ENCODE measurements at places on chromosomes 1 and 21.

DNA sequence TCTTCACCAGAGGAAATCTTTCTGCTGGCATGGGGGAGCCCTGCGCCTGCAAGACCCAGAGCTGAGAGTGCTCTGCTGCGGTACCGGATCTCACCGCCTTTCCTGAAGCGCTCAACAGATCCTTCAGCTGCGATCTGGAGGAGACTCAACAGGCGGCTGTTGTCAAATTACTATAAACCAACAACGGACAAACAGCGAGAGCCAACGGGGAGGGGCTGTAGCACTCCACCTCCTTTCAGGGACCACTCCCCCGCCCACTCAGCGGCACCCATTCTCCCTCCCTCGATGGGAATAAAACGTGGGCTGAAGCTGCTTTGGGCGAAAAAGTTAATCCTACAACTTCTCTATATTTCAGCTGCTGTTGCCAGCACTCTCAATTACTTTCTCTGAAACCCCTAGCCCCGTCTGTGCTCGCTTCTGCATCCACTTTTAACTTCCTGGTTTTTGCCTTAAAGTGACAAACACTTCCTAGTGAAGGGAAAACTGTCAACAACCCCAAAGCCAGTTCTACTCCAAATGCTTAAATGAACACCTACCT, at the start of gene FMO5:
FMO5 (minus strand) TSS at position 147 of the 538 bp plus-strand sequence. CDS start 310 bp downstream, outside the sequence.
- peak; percentile 26 for DNase-seq

GRCh38 chr21:28074676-28075075, 918.0 kb downstream of the LTN1 start:
- DNase-seq: no peak

DNA sequence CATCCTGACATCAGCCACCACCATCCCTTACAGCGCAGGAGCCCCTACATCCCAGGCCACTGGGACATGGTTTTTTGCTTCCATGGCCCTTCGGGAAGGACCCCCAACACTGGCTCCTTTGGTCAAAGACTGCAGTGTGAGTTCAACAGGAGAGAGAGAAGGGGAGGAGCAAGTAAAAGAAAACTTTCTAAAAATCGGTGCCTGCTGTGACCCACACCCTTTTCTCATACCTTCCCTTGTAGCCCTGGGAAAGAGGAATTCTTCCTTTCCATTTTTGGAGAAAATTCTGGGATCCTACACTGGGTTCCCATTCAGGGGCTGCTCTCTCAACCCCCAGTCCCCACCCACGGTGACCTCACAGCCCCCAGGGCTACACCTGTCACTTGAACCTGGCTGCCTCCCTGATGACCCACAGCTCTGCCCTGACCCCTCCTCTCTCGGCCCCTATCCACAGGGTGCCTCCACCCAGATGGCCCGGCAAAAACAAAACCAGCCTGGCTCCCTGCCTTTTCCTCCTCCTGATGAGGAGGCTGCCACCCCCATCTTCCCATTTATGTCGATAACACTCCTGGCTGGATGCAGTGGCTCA, 7.6 kb downstream of the PADI4 start:
- no peak for DNase-seq

GRCh38 chr1:18178111-18178510, 70.5 kb downstream of the IGSF21 start:
- no peak for DNase-seq

DNA sequence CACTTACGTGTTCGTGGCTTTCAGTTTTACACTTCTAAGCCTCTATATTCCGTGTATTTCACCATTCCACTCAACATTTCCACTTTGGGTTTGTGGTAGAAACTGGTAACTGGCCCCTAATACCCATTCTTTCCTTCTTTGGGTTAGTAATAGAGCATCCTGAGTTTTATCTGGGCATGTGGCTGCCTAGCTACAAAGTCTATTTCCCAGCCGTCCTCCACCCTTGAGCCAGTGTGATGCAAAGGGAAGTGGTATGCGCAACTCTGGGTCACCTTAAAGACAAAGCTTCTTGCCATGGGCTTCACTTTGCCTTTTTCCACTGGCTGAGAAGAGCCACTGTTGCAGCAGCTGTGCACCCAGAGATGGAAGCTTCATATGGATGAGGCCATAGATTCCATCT, 73.9 kb downstream of the LAMC2 start:
- no peak for DNase-seq

GRCh38 chr1:221241157-221241556, 361.9 kb downstream of the HLX start:
- no peak for DNase-seq

DNA sequence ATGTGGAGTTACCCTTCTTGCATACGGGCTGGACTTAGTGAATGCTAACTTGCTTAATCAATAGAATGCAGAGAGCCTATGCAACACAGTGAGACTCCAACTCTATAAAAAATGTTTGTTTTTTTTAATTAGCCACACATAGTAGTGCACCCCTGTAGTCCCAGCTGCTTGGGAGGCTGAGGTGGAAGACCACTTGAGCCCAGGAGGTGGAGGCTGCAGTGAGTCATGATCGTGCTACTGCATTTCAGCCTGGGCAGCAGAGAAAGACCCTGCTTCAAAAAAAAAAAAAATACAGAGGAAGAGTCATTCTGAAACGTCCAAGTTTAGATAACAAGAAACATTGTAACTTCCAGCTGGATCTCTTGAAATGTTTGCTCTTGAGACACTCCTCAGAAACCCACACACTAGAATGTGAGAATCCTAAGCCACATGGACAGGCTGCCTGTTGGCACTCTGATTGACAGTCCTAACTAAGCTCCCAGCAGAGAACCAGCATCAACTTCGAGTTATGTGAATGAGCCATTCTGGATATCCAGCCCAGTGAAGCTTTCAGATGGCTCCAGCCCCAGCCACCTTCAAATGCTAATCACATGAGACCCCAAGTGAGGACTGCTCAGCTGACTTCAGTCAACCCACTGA, 20.0 kb upstream of the CAP1 start:
- DNase-seq: no peak

DNA sequence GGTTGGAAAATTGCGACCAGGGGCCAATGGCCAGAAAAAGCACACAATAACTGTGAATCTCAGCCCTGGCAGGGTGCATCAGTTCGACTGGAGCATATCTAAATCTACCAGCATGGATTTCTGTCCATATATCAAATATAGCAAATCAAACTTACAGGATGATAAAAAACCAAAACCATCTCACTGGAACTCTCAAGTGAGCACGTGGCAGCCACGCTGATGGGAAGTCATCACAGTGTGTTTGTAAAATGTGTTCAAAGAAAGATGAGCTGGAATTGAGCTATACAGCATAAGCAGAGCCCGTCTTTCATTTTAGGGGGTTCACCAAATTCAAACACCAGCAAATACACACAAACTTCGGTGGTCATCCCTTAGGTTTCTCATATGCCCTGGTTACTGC, 610.1 kb downstream of the AJAP1 start:
- DNase-seq: no peak

DNA sequence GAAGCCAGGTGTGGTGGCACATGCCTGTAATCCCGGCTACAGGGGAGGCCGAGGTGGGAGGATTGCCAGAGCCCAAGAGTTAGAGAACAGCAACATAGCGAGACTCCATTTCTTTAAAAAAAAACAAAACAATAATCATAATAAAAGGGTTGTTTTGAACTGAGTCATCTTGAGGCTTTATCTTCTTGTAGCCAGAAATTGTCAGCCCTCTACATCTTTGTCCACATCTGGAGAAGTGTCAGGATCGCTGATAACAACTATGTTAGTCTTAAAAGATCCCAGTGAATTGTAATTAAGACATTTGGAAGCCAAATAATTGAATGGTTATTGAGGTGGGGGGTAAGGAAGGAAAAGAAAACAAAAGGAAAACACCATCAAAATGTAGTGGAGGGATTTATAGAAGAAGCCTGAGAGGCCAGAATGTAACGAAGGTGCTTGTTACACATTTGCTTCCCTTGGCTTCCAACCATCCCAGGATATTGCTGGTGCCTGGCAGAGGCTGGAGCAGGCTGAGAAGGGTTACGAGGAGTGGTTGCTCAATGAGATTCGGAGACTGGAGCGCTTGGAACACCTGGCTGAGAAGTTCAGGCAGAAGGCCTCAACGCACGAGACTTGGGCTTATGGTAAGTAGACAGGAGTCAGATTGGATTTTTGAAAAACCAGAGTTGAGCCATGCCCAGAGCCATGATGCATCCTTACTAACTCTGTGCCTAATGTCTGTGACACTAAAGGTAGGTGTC, 52.5 kb upstream of the MTR start:
- DNase-seq: no peak

GRCh38 chr1:17639703-17640340, 100.3 kb downstream of the ARHGEF10L start:
- DNase-seq: no peak

DNA sequence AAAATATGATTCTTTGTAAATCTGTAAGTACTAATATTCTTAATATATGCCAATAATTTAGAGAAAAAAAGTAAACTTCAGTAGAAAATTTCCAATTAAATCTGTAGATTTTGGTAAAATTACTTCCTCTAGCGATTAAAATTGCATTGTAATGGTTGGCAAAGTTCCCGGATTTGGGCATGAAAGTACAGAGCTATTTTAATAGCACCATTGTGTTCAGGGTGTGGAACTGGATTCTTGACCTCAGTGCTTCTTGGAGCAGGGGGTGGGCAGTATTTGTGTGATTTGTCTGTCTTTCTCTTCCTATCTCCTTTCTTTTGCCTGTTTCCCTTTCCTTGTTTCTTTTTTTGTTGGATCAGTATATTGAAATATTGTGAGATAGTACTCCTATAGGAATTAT, 72.1 kb downstream of the DNM3 start:
- DNase-seq: no peak

DNA sequence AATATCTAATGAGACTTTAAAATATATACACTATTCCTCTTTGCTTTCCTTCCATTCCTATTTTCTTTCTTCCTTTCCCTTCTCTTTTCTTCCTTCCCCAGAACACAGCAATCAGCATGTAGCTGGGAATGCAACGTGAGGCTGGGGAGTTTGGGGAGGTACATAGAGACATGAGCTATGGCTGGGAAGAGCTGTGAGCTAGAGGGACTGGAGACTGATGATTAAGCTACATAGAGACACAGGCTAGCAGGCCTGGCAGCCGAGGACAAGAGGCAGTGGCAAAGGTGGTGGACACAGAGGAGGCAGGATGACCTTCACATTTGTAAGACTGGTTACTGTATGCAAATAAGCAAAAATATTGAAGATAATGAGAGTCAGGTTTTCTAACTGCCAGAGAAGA, 7.5 kb downstream of the LPAR3 start:
- DNase-seq: no peak

DNA sequence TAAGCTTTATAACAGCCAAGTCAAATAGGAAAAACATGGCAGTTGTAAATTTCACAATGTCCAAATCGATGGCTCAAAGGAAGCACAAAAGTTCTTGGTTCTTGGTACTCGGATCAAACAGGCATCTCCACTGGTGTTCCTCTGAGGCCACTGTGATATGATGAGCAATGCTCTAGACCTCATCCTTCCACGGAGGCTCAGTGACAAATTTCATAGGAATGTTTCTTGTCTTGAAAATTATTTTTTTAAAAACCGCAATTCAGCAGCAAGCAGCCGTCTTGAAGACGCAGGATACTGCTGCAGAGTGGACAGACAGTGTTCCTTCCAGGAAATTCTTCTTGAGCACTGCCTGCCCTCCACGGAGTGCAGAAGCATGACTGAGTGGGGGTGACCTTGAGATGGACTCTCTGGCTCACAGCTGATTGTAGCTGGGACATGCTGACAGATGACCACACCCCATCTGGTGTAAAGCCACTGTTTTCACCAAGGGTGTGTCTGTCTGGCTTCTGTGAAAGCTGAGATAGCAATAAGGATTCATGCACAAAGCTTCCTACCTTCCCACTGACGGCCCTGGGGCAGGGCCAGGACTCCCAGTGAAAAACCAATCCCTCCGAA, 61.9 kb downstream of the TIAM1 start:
- peak; percentile 59 for DNase-seq

GRCh38 chr21:33368124-33368523, 35.1 kb upstream of the IFNGR2 start:
- DNase-seq: no peak

DNA sequence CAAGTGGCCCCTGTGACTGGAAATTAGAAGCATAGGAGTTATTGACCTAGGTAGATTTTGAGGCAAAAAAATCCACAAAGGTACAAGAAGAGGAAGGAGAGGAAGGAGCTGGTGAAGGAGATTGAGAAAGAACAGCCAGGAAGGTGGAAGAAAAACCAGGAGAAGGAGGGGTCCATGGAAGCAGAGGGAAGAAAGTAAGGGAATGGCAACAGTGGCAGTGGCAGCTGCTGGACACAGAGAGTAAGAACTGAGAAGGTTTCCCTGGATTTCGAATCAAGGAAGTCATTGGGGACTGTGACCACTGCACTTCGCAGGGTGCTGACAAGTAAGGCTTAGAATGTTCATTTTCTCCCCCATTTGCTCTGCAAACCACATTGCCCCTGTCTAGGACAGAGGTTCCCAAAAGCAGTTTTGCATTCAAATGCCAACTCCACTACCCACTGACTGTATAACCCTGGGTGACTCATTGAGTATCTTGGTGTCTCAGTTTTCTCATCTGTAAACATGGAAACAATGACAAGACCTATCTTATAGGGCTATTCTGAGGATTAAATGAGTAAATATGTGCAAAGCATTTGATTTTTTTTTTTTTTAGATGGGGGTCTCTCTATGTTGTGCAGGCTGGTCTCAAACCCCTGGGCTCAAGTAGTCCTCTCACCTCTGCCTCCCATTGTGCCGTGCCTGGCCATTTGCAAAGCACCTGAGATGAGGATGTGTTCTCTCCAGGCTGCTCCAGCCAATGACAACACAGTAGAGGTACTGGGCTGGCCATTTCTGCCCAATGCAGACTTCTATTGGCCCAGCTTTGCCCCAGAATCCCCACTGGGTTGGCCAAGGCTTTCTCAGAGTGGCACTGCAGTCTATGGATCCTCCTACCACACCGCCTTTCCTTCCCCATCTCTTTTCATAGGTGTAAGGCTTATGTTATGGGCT, 9.3 kb upstream of the CAPN2 start:
- no peak for DNase-seq

- no peak for DNase-seq
Measured at GRCh38 chr1:32984090-32984454, 19.5 kb upstream of the RNF19B start.

DNA sequence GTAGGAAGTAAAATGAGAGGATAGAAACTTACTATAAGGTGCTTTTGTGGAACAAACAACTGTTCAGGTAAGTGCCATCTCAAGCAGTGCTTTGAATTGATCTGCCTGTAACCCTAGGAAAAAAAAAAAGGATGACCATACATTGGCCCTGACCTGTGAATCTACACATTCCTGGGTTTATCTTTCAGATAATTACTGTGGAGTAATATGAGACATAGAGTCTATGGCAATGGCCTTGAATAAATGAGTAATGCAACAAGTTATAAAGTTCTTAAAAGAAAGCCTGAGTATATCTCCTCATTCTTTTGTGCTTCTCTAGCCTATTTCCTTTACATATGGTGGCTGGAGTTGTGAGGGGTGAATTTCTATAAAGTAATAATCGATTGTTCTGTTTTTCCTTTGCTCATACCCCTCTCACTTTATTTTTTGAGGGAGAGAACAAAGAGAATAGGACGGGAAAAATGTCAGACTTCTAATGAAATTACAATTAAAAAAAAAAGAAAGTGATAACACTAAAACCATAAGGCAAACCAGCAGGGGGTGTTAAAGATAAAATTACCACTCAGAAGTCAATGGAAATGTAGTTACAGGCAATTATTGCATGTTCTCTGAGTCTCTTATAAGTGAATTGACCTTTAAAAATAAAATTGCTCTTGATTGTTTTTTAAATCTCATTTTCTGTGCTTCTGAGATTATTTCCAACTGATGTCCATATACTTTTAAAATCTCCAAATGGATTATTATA, 12.4 kb upstream of the ATP1A1 start:
- DNase-seq: no peak

Data from brain pericyte (primary cell).